ENCODE measurements at places on chromosomes 7 and 10.

DNA sequence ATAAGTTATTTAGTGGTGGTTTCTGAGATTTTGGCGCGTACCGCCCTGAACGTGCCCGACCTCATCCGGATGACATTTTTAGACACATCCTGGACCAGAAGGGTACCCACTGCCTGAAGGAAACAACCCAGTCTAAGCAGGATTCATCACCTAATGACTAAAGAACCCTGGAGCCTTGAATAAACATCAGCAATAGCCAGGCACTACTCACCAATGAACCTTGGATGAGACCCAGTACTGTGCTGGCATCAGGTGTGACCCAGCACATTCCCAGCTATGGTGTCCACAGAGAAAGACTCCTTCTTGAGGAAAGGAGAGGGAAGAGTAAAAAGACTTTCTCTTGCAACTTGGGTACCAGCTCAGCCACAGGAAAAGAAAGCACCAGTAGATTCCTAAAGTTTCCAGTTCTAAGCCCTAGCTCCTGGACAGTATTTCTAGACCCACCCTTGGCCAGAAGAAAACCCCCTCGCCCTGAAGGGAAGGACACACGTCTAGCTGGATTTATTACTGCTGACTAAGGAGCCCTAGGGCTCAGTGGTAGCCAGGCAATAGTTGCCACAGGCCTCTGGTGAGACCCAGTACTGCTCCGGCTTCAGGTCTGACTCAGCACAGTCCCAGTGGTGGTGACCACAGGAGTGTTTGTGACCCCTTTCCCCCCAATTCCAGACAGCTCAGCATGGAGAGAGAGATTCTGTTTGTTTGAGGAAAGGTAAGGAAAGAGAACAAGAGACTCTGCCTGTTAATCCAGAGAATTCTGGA, 32.5 kb downstream of the ZNF277 start:
- DNase-seq: no peak

DNA sequence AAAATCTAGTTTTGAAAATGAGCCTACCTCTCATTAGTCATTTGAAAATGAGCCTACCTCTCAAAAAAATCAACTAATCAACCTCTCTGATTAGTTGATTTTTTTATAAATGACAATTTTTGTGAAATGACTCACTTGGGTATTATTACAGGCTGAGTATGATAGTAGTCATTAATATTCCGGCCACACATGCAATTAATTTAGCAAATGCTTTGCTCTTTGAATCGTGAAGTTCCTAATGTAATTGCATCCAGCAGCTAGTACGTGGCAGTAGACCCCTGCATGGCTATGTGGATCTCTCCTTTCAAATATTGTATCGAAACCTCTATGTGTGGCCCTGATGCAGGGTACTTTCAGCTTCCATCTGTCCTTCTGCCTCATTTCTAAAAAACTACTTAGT, 245.9 kb upstream of the PHYHIPL start:
- DNase-seq: no peak

DNA sequence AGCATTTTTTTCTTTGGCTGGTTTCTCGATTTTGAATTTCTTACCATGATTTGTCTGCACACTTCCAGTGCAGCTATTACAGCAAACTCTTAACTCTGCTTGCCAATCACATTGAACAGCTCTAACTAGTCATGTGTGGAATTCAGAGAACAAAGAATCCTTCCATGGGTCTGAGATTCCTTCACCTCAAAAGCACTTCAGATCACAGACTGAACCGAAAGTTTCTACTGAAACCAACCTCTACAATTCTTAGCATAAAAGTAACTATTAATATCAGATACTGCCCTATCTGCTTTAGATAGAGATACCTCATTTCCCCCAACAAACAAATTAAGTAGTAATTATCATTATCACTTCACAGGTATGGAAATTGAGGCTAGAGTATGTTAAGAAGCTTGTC, 56.5 kb upstream of the SP4 start:
- DNase-seq: no peak

- no peak for DNase-seq
Measured at GRCh38 chr7:93964813-93965212, 39.3 kb downstream of the BET1 start.

DNA sequence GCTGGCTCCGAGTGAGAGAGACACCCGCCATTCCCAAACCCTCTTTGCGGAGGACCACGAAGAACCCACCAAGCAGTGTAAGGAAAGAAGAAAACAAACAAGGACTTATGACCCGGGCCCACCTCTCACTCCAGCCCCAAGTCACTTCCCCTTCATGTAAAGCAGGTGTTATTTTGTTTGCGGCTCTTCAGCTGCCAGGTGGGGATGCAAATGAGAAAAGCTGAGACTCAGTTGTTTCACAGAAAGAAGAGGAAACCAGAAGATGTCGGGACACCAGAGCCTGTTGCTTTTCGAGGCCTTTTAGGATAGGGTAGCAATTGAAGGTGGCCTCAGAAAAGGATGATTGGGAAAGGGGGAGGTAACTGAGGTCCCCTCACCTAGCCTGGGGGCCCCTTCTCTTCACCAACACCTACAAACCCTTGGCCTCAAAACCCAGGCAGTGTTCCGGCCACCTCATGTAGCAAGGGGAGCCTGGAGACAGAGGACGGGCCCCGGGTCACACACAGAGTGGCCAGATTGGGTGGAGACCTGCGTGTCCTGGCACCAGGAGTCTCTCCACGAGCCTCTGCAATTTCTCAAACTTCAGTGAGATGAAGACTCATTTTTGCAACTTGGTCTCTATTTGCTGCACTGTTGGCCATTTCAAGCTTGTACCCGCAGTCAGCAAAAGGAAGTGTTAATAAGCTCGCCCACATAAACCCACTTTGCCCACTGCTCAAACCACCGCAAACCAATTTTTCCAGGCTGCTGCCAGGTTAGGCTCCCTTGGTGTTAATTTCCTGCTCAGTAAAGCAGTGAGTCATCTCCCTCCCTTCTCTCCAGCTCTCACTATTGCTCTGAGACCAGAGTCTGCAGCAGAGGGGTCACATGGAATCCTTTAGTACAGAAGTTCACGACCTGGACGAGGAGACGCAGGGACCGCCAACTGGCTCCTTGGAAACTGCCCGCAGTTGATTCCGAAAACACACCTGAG, 45.5 kb downstream of the AOC1 start:
- no peak for DNase-seq

- no peak for DNase-seq
Measured at GRCh38 chr7:155458878-155459699, 1.2 kb downstream of the EN2 start.

DNA sequence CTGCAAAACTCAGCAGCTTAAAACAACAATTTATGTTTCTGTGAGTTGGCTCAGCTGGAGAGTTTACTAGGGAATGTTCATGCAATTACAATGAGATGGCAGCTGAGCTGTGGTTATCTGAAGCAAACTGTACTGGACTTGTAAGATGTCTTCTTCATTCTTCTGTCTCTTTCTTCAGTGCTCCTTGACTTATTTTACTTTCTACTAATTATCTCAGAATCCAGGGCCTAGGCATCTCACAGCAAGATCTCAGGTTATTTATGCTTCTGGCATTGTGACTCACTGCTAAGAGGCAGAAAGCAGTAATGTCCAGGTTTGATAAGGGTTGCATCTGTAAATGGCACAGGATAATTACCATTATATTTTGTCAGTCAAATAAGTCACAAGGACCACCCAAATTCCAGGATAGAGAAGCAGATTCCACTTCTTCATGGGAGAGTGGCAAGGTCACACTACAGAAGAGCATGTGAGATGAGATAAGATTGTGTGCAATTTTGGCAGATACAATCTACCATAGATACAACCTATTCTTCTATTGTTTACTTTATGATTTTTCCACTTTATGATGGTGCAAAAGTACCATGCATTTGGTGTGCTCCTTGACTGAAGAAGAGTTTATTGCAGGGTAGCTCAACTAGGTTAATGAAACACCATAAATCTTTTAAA, 16.8 kb downstream of the VIM start:
- no peak for DNase-seq

DNA sequence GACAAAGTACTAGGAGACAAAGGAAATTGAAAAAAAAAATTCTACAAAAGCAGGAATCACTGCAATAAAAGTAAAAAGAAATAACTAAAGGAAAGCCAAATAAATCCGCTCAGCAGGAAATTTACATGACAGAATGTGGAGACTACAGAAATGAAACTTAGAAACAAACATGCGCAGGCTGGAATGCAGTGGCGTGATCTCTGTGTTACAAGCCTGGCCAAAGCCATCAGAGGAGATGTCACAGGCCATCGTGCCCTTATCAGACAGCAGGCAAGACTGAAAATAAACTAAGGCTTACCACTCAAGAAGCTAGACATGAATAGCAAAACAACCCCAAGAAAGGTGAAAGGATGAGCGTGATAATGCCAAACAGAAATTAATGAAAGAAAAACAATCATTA, 6.3 kb upstream of the CAMK2B start:
- DNase-seq: no peak

GRCh38 chr7:119545118-119545517, 727.9 kb upstream of the KCND2 start:
- no peak for DNase-seq

DNA sequence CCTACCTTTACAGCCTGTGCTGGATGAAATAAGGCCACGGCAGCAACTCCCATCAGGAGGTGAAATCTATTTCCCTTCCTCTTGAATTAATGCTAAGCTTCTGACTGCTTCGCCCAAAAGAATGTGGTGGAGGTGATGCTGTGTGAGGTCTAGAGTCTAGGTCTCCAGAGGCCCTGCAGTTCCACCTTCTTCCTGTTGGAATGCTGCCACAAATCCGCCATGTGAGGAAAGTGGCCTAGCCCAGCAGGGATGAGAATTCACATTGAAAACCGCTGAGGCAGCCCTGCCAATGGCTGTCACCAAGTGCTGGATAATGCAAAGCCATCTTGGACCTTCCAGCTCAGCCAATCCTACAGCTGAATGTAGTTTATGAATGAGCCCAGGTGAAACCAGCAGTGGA, 28.0 kb downstream of the RHOBTB1 start:
- no peak for DNase-seq

DNA sequence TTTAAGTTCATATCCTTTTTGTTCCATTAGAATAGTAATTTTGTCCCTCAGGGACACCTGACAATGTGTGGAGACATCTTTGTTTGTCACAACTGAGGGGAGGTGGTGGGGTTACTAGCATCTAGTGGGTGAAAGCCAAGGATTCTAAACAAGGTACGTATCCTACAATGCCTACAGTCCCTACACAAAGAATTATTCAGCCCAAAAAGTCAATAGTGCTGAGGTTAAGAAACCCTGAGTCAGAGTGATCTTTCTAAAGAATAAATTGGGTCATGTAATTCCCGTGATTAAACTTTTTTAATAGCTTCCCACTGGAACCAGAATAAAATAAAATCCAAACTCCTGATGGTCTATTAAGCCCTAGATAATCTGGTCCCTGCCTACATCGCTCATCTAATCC, 2.7 kb upstream of the ANXA7 start:
- no peak for DNase-seq

DNA sequence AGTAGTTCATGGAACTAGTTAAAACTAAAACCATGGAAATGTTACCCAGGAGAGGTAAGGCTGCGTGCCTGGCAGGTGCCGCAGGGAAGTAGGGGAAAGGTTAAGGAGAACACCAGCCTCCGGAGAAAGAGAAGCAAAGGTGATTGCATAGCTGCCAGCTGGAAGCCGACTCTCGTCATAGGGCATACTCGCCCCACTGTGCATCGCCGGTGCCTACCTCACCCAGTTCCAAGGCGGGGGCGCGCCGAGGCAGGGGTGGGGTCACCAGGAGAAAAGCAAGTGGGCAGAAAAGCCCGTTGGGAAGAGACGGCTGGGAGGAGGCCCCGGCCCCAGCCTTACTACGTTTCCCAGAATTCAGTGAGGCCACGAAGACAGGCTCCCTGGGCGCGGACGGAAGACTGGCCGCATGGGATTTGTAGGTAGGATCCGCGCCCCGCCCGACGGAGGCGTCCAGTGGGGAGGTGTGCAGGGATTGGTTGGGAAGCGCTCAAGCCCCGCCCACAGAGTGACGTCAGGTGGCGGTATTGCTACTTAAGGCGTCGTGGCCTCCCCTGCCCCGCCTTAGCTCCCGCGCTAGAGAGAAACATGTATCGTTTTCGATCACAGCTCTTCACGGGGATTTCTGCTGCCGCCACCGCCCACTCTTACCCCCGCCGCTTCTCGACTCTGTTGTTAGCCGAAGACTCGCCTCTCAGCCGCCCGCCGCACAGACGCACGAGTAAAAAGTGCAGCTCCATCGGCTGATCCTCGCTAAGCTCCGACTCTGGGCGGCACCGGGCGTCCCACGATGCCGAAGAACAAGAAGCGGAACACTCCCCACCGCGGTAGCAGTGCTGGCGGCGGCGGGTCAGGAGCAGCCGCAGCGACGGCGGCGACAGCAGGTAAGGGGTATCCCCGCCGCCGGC, at the start of gene IFRD1:
TSS of gene IFRD1 (plus strand) at position 559 of the 905 bp plus-strand sequence. CDS start at position 788, 229 bp downstream.
- DNase-seq: peak; percentile 97

DNA sequence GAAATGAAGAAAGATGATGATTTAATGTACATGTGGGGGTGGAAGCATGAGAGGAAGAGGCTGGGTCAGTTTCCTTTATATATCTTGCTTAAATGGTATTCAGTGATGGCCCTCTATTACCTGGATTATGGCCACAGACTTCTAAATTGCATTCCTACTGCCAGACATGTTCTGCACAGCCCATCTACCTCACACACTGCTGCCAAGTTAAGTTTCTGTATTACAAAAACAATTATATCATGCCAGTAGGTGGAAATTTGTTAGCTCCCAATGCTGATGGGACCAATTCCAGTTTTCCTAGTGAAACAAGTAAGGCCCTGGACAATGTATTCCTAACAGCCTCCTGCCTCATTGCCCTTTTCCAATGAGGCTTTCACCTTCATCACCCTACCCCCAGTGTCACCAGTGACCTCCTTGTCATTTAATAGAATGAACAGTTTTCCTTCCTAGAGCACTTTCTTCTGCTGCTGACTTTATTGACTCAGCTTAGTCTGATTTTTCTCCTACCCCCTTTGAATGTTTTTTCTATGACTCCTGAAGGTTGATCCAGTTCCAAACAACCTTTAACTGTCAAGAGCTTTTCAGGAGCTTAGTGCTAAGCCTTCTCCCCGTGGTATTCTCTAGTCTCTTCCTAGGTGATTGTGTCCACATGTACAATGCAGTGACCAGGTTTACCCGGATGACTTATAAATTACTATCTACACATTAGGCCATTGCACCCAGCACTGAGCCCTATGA, 316.6 kb upstream of the ANKRD30A start:
- DNase-seq: no peak

DNA sequence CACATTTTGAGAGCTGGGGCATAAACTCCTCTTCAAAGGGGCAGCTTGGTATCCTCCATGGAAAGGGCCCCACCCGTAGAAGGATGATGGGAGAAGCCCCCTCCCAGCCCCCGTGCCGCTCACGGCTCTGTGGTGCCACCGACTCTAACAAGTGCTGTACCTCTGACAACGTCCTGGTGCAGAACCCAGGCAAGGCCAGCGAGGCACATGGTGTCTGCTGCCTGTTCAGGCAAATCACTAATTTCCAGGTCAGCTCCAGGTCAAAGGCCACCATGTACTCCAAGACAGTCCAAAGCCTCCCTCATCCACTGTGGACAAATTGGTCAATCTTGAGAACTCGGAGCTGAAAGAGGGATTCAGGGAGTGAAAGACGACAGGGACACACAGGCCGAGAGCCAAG, 11.4 kb upstream of the CNPY1 start:
- DNase-seq: no peak

DNA sequence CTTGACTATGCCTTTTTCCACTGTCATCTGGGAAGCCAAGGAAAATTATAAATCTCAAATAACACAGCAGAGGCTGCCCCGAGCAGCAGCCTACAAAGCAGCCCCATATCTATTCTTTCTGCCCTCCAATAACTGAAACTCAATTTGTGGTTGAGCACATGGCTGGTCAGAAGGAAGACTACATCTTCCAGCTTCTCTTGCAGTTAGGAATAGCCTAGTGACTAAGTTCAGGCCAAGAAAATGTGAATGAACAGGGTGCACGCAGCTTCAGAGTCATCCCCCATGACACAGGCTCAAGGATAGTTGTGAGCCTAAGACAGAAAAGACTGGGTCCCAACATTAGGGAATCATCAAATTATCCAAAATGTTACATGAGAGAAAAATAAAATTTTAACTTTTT, 42.3 kb downstream of the CHCHD3 start:
- DNase-seq: no peak
